ENCODE measurements at places on chromosomes 7 and 10. TPM values are rescaled to one million over a fixed set of nuclear protein-coding genes. Genes with fewer than 3 reads are reported as not detected.

DNA sequence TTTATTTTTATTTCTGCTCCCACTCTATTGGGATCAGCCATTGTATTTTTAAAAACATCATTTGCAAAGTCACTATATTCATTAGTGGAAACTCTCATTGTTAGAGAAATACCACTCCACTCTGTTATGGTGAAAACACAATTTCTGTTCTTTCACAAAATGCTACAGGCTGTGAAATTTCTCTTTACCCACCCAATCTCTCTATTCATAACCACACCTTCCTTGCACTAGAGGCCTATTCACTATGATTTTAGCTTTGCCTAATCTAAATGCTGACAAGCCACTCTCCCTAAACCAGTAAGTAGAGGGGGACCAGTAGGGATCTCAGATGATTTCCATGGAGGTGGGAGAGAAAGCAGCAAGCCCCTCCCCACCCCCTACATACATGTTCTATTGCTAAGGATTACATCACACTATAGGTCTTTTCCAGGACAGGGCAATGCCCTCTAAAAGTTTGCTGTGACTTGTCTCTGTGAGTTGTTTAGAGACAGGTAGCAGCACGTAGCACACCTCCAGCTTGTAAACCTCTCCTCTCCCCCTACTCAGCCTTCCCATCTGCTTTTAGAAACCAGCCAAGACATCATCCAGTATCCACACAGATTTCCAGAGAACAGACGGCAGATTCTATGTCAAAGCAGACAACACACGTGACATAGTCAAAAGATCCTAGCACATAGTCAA, 58.3 kb upstream of the PPP1R3C start:
- H3K27me3 ChIP-seq: no peaks in the 10 kb centered on the region
- peaks cover 4% of the 10 kb centered on the region for H3K4me1 ChIP-seq
- H3K4me3 ChIP-seq: no peak overlapping the region

- H3K36me3 ChIP-seq: no peaks in the 10 kb centered on the region
- no peak overlapping the region for H3K4me3 ChIP-seq
- no peaks in the 10 kb centered on the region for H3K27me3 ChIP-seq
- no peak for DNase-seq
- no peak overlapping the region for H3K27ac ChIP-seq
These were observed 26.5 kb downstream of the PDE1C start for GRCh38 chr7:32043688-32044087.

DNA sequence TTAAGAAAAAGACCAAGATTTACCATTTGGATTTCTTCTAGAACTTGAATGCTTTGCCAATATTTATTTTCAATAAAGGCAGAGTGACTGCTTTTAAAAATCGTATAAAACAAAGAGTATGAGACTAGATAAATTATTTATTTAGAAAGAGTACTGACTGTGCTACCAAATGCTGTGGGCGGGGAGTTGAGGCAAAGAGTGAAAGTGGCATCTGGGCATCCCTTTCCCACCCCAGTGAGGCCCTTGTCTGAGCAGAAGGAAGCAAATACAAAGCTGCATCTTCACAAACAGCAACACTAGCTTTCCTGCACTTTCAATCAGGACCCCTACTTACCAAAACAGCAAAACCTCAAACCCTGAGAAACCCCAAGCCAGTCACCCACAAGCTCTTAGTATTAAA, 34.9 kb downstream of the ITGB1 start:
- no peaks in the 10 kb centered on the region for H3K4me1 ChIP-seq
- DNase-seq: no peak
- peaks cover 47% of the 10 kb centered on the region for H3K36me3 ChIP-seq
- no peak overlapping the region for H3K27ac ChIP-seq

The ERVW-1 gene
- total RNA-seq: not detected

GRCh38 chr7:72405418-72405817, 6.7 kb downstream of the CALN1 start:
- no peak overlapping the region for H3K4me3 ChIP-seq
- no peak overlapping the region for H3K27ac ChIP-seq
- H3K4me1 ChIP-seq: no peaks in the 10 kb centered on the region
- no peaks in the 10 kb centered on the region for H3K27me3 ChIP-seq
- no peaks in the 10 kb centered on the region for H3K36me3 ChIP-seq

DNA sequence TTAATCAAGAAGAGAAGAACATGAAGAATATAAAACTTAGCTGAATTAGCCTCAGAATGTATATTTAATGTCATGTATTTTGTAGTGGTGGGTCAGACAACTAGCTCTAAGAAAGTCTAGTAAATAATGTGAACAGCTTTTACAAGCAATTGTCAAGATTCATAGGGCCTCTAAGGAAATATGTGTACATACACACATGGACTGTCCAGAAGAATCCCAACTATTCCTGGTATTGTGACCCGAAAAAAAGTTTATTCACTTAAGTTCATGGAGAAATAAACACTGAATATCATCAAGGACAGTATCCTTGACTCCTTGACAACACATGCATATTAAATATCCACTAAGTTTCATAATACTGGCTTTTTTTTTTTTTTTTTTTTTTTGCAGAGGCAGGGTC, 11.4 kb upstream of the TWIST1 start:
- no peak overlapping the region for H3K4me3 ChIP-seq
- no peak for DNase-seq
- H3K36me3 ChIP-seq: no peaks in the 10 kb centered on the region
- peaks cover 5% of the 10 kb centered on the region for H3K27me3 ChIP-seq
- H3K27ac ChIP-seq: no peak overlapping the region
- no peaks in the 10 kb centered on the region for H3K4me1 ChIP-seq

DNA sequence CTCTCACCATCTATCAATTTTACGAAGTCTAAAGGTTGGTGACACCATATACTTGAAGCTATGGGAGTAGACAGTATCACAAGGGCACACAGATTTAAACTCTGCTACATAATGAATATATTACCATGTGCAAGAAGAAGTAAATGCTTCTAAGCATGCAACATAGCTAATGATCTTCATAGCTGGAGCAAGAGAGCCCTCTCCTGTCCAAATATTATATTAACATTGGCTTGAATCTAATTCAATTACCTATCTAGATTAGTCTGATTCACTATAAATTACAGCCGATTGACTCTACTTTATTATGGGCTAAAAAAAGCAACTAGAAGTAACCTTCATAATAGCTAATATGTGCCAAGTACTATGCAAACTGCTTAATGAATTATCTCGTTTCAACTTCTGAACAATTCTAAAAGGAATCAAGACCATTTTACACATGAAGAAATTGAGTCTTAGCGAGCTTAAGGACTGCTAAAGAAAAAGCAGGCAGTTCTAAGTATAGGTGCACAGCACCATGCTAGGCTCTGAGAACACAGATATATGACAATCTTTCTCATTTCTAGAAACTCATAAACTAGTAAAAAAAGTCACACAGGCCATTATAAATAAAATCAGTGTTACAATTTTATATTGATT, 21.9 kb downstream of the FRA10AC1 start:
- H3K27me3 ChIP-seq: no peaks in the 10 kb centered on the region
- no peak overlapping the region for H3K27ac ChIP-seq
- peaks cover 72% of the 10 kb centered on the region for H3K36me3 ChIP-seq
- no peak overlapping the region for H3K4me3 ChIP-seq
- no peaks in the 10 kb centered on the region for H3K4me1 ChIP-seq

- H3K27ac ChIP-seq: no peak overlapping the region
- H3K4me3 ChIP-seq: no peak overlapping the region
- no peaks in the 10 kb centered on the region for H3K36me3 ChIP-seq
- DNase-seq: no peak
- H3K27me3 ChIP-seq: no peaks in the 10 kb centered on the region
- no peaks in the 10 kb centered on the region for H3K4me1 ChIP-seq
These were observed 30.5 kb downstream of the CREB5 start for GRCh38 chr7:28442540-28443420.

DNA sequence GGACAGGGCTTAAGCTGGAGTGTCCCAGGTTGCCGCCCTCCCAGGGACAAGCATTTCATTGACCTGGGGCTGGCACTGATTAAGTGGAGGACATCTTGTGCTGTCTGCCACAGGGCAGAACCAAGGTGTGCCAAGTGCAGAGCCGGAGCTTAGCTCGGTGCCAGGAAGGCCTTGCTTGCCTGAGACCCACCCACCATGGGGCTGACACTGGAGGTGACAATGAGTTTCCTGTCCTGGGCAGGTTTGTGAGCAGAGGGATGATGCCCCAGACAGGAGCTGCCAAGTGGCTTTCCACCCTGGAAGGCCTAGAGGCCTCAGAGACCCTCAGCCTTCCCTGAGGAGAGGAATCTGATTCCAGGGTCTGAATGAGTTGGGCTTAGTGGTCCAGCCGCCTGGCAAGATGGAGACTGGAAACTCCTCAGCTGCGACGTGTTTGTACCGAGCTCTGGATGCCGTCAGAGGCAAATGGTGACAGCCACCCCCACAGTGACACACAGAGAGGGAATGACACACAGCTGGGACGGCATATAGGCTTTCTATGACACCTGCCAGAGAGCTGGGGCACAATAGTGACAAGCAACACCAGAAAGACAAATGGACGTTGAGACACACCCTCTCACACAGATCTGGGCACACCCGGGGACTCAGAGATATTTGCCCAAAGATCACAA, 2.6 kb downstream of the ADCYAP1R1 start:
- H3K4me1 ChIP-seq: peaks cover 4% of the 10 kb centered on the region
- H3K4me3 ChIP-seq: no peak overlapping the region
- H3K27me3 ChIP-seq: peaks cover 10% of the 10 kb centered on the region
- no peak for DNase-seq

The BICC1 gene
- 20.8 TPM for total RNA-seq

The PTPRZ1 gene
- total RNA-seq: 6.9 TPM

DNA sequence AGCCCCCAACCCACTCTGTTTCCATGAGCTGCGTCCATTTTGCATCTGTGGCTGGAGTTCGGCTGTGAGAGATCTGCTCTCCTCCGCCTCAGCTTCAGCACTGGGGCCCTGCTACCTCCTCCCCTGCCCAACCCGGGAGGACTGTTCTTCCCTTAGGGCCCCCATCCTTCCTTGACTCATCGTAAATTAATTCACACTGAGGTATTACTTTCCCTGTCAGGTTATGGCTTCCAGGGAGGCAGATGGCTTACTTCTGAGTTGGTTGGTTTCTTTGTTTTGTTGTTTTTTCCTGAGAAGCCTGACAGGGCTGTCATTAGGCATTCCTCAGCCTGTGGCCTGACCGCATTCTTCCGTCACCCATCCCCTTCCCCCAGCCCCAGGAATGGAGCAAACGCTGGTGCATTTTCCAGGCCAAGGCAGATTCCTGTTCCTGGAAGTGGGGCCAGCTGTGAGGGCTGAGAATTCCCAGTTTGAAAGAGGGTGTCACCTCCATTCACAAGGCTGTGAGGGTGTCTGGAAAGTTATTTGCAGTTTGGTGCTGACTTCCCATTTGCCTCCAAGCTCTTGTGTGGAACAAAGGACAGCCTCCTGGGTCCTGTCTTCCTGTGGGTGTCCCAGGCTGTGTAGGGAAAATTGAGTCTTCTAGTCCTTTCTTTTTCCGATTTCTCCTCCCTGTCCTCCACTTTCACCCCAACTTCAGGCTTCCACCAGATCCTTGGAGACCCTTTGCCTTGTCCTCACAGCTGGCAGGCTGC, 11.7 kb downstream of the CPA5 start:
- H3K36me3 ChIP-seq: no peaks in the 10 kb centered on the region
- H3K27ac ChIP-seq: peak overlapping the region; percentile 79
- no peak for DNase-seq

The MPLKIP gene
- 22.8 TPM for total RNA-seq

Measured in esophagus muscularis mucosa (tissue), 4 donors.